ENCODE measurements at places on chromosomes 1 and 21. TPM values are rescaled to one million over a fixed set of nuclear protein-coding genes. Genes with fewer than 3 reads are reported as not detected.

CLCNKA gene
- polyA plus RNA-seq: 0.28 TPM

CYP2J2 gene
- polyA plus RNA-seq: 0.04 TPM

CRB1 gene
- polyA plus RNA-seq: 0.06 TPM

HUNK gene
- 0.28 TPM for polyA plus RNA-seq

TTC39A gene
- polyA plus RNA-seq: 0.47 TPM

AJAP1 gene
- 0.50 TPM for polyA plus RNA-seq

MTARC2 gene
- polyA plus RNA-seq: 5.7 TPM

DNA sequence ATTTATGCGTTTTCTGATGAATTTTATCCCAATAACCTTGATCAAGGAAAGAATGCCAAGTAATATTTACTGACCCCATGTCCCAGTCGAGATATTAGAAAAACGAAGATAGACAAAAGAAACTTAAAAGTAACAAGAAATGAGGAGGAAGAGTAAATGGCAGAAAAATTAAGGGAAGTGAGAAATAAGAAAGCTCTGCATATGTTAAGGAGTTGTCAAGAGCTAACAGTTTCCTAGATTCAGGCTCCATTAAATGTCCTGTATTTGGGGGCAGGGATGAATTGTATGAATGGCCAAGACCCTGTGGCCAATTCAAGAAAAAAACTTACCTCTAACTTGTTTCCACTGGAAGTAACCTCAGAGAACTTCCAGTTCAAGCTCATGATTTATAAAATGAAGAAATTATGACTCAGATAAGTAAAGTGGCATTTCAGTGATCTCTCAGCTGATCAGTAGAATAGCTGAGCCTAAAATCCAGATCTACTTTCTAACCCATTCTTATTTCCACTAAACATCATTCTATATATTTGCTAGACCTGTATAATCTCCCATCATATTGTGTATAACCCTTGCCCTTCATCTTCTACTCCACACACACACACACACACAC is 73.2 kb downstream of the ZC3H11B start:
- DNase-seq: no peak

DNA sequence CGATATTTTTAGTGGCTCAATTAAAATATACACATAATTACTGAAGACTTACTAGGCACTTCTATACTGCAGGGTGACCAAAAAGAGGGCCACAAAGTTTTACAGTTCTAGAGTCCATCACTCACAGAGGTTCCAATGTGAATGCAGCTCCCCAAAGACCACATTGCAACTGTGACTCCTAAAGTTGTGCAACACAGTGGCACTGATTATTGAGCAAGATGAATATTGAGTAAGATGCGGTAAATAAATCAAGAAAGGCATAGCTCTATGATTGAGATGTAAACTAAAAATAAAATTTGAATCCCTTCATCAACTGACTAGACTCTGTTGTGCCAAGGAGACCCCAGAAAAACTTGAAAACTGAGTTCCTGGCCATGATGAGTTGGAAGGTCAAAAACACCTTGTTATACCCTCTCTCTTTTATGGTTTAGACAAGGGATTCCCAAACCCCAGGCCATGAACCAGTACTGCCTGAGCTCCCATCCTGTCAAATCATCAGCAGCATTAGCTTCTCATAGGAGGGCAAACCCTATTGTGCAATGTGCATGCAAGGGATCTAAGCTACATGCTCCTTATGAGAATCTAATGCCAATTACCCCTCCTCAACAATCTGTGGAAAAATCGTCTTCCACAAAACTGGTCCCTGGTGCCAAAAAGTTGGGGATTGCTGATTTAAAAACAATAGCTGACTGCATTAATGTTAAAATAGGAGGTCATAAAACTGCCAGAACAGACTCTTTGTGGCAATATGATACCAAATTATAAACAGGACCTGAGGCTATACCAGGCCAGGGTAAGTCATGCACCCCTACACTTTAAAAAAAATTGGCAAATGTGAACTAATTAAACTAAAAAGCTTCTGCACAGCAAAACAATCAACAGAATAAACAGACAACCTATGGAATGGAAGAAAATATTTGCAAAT is 94.3 kb downstream of the ADGRL4 start:
- DNase-seq: no peak

DNA sequence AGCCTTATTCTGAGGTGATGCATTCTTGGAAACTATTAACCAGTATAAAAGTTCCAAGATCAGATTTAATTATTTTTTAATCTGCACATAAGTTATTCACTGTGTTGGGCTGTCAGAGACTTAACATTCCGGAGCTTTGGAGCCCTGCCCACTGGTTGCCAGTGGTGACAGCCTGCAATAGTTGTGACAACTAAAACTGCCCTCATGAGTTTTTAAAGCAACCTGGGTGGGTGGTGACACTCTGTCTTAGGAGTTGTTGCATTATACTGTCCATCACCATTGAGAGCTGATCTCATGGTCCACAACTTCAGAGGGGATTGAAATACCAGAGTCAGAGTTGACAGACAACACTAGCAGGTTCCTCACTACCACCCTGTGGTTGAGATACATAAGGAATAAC is 653.9 kb upstream of the USP24 start:
- no peak for DNase-seq

DNA sequence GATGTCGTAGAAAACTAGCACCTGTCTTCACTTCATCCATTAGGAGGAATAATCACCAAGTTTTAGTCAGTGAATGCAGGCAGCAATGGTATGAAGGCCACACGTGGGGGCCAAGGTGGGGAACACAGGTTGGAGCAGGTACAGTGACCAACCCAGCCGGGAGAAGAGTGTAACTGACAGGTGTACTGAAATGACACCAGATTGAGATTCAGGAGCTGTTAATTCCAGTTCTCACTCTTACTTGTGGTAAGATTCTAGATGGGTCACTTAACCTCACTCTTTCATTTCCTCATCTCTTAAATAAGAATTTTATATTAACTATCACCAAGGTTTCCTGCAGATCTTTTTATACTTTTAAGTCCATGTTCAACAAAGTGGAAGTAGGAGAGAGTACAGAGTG is 206.2 kb upstream of the PTBP2 start:
- no peak for DNase-seq

DNA sequence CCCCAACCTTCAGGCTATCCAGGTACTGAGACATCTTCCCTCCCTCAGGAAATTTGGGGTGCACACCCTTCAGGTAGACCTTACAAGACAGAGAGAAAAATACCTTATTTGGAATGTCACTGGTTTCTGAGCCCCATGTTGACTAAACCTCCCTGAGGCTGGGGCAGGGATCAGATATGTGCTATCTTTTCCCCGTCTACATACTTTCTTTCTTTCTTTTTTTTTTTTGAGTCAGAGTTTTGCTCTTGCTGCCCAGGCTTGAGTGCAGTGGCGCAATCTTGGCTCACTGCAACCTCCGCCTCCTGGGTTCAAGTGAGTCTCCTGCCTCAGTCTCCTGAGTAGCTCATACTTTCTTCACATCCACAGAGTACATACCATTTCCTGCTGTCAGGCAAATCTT is 1.6 kb downstream of the CYB5R1 start:
- DNase-seq: no peak

- no peak for DNase-seq
Measured at GRCh38 chr1:227314014-227314848, 4.1 kb downstream of the CDC42BPA start.

- no peak for DNase-seq
Measured at GRCh38 chr1:47948126-47948525, 49.1 kb downstream of the TRABD2B start.

DNA sequence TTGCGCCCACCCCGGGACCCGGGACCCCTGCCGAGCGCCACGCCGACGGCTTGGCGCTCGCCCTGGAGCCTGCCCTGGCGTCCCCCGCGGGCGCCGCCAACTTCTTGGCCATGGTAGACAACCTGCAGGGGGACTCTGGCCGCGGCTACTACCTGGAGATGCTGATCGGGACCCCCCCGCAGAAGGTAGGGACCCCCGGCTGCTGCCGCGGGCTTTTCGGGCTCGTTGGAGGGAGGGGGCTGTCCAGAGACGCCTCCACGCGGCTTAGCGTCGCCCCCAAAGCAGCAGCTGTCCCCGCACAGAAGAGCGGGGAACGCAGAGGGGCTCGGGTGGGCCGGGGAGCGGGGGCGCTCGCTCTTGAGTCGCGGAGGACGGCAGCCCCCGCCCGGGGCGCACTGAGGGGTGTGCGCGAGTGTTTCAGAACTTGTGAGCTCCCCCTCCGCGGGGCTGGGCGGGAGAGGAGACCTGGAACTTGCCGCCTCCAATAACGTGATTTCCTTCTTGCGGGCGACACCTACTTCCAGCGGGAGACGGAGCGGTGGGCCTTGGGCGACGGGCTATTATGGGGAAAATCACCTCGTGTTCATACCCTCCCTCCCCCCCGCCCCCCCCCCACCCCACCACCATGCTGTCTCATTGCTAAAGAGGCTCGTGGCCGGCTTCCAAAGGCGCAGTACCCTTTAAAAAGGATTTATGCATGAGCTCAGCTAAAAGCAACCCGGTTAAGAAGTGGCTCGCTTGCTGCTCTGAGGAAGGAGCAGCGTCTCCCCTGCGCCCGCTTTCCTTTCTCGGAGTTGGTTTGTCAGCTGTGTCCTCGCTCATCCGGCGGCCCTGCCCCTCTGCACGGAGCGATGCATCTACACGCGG is 664 bp downstream of the BACE2 start:
- DNase-seq: no peak

DNA sequence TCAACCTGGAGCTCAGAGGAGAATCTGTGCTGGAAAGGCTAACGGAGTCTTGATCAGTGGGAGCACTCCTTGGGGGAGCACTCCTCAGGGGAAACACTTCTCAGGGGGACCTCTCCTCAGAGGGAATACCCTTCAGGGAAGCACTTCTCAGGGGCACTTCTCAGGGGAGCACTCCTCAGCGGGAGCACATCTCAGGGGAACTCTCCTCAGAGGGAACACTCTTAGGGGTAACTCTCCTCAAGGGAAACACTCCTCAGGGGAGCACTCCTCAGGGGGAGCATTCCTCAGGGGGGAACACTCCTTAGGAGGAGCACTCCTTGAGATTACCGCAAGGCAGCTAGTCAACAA is 41.2 kb downstream of the CD2 start:
- DNase-seq: no peak

DNA sequence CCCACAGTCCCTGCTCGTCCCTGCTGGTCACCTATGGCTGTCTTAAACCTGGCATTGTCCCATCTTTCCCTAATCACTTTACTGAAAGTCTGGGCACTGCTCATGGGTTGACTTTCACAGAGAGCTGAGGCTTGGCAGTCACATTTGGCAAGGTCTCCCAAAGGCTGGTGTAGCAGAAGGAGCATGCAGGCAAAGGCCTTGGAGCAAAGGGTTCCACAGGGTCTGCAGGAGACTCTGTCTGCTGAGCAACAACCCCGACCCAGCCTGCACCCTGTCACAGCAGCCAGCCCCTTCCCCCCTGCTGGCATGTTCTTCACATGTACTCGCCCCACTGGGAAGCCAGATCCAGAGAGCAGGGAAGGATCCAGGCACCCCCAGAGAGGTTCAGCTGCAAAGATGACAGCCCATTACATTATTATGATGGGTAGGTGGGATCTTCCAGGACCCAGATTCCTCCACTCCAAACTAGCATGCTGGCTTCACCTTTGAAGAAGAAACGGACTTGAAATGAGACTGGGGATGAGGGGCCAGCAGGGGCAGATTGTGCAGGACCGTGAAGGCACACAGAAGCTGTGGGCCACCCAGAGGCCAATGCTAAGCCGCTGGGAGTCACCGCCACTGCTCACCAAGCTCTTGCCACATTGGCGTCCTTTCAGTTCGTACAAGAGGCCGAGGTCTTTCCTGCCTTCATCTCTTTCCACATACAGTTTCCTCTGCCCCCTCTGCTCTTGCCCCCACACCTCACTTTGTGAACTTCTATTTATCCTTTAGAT is 14.2 kb upstream of the TMEM125 start:
- DNase-seq: no peak

- no peak for DNase-seq
Measured at GRCh38 chr1:85428471-85429089, 36.4 kb downstream of the DDAH1 start.

DNA sequence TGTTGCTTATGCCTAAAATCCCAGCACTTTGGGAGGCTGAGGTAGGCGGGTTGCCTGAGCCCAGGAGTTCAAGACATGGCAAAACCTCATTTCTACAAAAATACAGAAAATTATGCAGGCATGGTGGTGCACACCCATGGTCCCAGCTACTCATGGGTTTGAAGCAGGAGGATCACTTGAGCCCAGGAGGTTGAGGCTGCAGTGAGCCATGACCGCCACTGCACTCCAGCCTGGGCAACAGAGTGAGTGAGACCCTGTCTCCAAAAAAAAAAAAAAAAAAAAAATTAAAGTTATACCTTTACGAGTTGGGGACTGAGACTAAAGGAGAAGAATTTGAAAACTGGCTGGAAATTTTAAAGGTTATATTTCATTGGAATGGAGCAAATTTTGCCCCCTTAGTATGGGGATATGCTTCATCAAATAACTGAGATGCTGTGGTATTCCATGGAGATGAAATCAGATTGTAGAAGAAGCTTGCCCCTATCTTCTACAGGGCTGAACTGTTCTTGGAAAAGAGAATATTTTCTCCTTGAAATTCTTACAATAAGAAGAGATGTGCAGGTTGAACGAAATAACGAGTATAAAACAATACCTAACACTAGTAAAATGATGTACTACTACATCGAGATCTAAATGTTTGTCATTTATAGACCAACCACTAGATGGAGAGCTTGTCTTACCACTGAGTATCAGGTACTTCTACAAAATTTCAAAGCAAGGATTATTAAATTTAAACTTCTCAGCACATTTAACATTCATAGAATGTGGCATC is 34.9 kb upstream of the SCYL3 start:
- DNase-seq: no peak

DNA sequence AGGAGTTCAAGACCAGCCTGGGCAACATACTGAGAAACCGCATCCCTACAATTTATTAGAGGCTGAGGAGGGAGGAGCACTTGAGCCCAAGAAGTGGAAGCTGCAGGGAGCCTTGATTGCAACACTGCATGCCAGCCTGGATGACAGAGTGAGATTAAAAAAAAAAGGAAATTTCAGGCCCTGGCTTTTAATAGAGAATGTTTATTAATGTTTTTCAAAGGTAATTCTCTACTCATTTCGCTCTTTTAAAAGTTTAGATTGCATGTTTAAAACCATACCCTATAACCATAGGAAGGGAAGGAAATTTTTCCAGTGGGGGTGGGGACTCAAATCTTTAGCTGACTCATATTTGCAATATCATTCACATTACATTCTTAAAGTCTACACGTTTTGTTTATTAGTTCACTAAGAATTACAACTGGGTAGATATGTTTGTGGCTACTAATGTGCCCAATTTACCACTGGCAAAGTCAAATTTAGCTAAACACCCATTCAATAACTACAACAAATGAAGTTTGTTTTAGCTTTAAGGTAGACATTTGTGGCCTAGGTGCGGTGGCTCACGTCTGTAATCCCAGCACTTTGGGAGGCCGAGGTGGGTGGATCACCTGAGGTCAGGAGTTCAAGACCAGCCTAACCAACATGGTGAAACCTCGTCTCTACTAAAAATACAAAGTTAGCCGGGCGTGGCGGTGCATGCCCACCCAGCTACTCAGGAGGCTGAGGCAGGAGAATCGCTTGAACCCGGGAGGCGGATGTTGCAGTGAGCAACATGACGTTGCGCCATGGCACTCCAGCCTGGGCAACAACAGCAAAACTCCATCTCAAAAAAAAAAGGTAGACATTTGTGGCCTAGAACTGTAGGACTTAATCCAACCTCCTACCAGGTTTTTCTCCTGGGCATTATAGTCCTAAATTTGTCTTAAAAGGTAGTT is 5.0 kb downstream of the KDM5B start:
- DNase-seq: no peak

GRCh38 chr21:38380481-38381137 is 117.7 kb downstream of the ERG start:
- peak; percentile 22 for DNase-seq

- DNase-seq: no peak
Measured at GRCh38 chr1:207605444-207606361, 39.2 kb upstream of the CR1L start.
